ENCODE measurements at places on chromosomes 4 and X.

DNA sequence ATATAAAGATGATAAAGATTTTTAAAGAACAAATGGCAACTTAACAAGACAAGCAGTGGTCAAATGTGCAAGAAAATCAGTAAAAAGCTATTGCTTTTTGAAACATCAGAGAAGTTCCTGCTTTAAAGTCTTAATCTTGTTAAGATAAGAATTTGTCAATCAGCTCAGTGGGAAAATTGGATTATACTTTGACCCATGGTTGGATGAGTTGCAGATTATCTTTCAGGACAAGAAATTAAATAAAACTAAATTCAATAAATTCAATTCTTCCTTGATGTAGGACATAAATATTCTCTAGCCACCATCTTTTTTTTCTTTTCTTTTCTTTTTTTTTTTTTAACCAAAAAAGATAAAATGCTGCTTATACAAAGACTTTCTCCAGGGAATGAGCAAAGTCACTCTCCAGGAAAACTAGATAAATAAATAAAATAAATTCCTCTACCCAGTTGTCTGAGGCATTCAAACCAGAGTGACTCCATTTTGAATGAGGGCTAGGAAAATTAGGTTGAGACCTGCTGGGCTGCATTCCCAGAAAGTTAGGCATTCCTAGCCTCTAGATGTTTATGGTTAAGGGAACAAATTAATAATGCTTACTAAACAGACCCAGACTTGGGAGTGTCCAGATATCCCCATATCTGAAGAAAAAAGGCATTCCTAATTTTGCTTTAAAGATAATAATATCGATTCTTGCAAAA lies 211.2 kb downstream of the SNCA start:
- no peak for DNase-seq

DNA sequence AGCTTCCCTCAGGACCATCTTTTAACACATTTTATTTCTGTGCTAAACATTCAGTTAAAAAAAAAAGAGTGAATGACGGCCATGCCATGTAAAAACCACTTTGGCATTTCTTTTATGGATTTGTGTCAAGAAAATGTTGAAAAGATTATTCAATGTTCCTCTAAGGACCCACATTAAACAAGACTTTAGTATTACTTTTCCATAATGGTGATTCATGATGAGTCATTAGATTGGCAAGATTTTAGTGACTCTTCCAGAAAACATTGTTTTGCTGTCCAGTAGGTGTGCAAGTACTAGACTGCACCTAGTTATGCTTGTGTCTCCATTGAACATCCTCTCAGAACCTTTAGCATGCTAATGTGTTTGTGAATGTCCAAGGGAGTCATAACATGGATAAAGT lies 748.6 kb downstream of the STPG2 start:
- peak; percentile 19 for DNase-seq

- DNase-seq, result no peak
These were observed 203.5 kb upstream of the TET2 start for GRCh38 chr4:104942990-104943743.

GRCh38 chr4:141884070-141884469 lies 247.7 kb downstream of the IL15 start:
- DNase-seq, result no peak

DNA sequence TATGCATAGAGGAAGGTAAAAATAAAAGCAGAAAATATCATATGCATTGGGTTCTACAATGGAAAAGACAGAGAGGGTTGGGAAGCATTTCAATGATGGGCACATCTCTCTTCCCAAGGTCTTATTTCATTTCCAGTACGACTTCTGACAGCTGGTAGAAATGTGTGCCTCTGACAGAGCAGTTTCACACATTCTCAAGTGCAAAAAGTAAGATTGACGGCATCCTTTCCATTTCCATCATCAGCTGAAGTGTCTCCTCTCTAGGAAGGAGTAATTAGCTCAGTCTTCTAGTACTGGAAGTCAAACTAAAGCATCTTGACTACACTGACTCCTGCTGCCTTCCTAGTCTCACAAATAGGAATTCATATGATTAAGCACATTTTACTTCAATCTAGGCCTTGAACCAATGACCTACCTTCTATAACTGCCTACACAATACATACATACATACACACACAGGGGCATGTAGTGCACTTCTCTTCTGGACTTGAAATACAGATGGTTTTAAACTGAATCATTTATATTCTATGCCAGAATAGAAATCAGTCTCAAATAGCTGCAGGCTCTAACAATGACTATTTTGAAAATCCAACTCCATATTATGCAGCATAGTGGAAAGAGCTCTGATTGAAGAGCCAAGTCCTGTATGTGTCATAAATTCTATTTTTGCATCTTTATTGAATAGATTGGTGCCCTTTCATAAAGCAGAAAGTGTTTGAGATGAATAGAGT lies 473.4 kb downstream of the INPP4B start:
- DNase-seq, result no peak

GRCh38 chr4:122716825-122717448 lies 15.6 kb upstream of the BBS12 start:
- peak; percentile 36 for DNase-seq

DNA sequence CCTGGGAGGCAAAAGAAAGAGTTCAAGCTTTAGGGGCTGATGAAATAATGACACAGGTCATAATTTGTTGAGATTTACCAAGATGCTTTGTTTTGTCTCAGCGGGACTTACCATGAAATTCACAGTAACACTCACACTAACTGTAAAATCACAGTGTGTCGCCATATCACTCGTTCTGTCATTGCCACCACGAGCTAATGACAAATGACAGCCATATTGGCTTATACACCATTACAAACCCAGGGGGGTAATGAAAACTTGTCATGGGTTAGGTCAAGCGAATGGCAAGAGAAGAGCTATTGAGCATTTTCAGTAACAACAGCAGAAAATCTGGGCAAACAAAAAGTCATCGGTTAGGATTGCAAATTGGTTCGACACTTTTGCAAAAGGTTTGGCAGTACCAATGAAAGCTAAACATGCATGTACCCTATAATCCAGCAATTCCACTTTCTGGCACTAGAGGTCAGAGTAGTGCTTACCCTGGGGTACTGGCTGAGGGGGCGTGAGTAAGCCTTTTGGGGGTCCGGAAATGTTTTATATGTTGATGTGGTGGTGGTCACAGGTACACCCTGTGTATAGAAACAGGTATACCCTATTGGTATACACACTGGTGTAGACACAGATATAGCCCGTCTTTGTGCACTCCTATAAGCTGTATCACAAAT lies 83.9 kb upstream of the RAI2 start:
- no peak for DNase-seq

DNA sequence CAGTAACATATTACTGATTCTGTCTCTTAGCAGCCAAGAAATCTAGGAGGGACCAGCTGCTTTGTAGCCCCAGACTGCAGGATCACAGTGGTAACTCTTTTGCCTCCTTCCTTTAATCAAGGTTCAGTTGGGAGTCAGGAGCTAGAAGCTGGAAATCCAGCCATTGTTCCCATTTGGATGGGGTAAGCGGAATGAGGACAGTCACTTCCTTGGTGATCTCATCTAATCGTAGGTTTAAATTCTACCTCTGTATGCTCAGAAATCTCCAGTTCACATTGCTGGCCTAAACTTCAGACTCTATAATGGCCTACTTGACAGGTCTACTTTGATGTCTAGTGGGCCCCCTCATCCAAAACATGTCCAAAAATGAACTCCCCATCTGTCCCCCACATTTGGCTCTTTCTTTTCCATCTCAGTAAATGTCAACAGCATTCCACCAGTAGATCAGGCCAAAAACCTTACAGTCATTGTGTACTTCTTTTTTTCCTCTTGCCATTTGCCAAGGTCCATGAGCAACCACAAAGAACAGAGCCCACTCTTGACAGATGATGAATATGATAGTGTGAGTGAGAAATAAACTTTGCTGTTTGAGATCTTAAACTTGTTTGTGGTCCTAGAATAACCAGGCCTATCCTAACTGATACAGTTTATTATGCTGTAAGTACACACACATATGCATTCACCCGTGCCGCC lies 40.1 kb downstream of the WWC2 start:
- DNase-seq, result no peak

- peak; percentile 31 for DNase-seq
These were observed 332.5 kb downstream of the PDGFC start for GRCh38 chr4:156638925-156639605.

DNA sequence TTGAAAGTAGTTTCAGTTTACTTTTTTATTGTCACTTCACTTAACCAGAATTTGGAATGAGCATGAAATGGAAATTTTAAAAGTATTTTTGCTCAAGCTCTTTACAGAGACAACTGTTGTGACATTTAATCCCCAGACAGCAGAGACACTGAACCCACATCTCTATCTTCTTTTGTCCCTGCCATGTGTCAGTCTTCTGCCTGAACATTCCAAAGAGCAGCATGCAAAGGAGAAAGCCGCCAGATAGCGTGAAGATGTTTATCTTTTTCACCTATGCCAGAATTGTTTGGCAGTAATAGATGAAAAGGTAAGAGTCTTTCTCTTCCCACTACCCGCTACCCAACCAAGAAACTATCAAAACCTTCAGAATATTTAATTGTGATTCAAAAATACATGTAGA lies 46.8 kb downstream of the NDNF start:
- no peak for DNase-seq

- DNase-seq, result no peak
These were observed 102.4 kb upstream of the DCAF12L1 start for GRCh38 chrX:126655061-126655460.

- DNase-seq, result no peak
These were observed 538.7 kb upstream of the ATOH1 start for GRCh38 chr4:93289831-93290230.

DNA sequence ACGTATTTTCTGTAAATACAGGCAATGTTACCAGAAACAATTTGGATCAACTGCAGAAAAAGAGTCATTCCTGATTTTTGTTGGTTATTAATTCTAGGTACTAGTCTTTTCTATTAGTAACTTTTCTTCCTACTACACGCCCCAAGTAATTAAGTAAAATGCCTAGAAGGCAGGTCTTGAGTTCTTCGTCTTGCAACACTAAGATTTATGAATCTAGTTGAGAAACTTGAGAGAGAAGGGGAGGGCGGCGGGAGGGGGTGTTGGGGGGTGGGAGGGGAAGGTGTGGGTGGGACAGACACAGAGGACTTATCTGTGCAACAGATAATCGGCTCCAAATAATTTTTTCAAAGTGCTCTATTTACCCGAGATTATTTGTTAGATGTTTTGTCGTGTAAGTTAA lies 3.0 kb downstream of the RAP2C start:
- no peak for DNase-seq

GRCh38 chr4:31194823-31195222 lies 474.7 kb downstream of the PCDH7 start:
- no peak for DNase-seq

GRCh38 chr4:120202222-120202621 lies 135.6 kb upstream of the MAD2L1 start:
- DNase-seq, result no peak

DNA sequence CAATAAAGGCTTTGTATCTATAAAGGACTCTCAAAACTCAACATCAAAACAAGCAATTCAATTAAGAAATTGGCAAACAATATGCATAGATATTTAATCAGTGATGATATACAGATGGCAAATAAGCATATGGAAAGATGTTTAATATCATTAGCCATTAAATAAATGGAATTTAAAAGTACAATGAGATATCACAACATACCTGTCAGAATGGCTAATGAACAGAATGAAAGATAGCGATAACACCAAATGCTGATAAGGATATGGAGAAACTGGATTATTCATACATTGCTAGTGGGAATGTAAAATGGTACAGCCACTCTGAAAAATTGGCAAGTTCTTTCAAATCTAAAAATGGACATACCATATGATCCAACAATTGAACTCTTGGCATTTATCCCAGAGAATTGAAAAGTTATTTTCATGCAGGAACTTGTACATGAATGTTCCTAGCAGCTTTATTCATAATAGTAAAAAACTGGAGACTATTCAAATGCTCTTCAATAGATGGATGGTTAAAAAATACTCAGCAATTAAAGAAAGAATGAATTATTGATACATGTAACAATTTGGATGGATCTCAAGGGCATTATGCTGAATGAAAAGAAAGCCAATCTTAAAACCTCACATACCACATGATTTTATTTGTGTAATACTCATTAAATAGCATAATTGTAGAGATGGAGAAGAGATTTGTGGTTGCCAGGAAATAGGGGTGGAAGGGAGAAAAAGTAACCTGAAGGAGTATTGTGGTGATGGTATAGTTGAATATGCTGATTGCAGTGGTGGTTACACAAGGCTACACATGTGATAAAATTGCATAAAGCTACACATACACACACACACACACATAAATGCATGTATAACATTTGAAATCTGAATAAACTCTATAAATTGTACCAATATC lies 45.9 kb upstream of the ALG13 start:
- DNase-seq, result no peak
